CD4-positive, alpha-beta T cell treated with Interleukin-4 for 1 hour (primary cell): ENCODE measurements at places on chromosomes 13 and 19.

DNA sequence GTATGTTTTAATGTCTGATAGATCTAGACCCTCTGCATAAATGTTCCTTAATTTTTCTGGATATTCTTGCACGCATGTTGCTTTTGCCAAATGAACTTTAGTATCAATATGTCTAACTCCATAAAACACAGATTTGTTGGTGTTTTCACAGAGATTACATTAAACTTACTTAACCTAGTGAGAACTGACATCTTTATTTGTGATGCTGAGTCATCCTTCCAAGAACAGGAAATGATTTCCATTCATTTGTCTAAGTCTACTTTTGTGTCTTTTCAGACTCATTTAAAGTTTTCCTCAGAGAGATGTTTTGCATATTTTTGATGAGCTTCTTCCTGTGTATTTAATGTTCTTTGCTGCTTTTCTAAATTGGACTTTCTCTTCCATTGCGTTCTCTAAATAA is 184.0 kb downstream of the SLC7A1 start:
- no peak for DNase-seq

DNA sequence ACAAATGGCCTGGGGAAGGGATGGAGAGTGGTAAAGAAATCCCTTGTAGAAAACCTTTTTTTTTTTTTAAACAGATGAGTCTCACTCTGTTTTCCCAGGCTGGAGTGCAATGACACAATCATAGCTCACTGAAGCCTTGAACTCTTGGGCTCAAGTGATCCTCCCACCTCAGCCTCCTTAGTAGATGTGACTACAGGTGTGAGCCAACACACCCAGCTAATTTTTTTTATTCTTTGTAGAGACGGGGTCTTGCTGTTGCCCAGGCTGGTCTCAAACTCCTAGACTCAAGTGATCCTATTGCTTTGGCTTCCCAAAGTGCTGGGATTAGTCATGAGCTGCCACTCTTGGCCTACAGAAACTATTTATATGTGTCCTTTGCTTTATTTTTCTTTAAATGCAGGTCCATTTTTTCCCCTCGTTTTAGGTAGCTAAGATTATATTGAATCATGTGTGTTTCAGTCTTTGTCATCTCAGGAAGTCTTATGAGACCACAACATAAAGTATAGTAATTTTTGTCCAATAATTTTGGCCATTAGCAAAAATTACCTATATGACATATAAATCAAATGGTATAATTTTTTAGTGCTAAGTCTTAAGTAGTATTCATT is 10.5 kb downstream of the LPAR6 start:
- no peak for DNase-seq

DNA sequence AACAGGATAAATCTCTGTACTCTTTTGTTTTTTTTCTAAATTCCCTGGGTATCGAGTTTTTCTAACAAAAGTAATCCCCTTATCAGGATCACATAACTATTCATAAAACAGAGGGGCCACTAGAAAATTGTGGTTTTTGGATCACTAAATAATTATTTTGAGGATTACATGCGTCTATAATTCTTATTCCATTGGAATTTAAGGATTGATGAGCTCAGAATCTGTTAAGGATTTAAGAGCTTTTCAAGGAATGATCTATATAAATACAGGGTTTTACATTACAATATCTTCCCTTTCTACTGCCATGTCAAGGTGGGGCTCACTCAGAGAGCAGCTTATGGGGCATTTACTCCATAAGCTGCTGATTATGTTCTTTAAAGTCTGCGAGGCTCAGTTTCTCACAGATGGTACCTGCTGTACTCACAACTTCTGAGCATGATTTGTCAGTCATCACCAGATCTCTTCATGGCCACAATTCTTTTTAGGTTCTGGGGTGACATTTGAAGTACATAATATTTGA is 449.8 kb downstream of the PCDH17 start:
- DNase-seq: no peak

- DNase-seq: no peak
These were observed 15.8 kb downstream of the RAB3D start for GRCh38 chr19:11323601-11324078.

DNA sequence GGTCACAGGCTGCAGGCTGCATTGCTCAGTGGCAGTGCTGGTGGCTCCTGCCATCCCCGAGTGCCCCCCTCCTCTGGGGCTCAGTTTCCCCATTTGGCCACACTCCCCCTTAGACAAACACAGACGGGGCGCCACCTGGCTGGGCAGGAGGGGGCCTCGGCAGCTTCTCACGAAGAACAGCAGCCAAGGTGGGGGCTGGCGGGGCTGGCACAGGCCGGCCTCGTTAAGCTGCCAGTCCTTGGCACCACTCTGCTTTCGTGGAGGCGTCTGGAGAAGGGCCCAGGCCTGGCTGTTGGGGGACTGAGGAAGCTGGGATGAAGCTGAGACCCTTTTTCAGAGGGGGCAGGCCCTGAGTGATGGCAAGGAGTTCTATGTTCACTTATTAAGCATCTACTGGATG is 3.7 kb upstream of the ZNRF4 start:
- no peak for DNase-seq

GRCh38 chr13:24232474-24232873 is 72.0 kb downstream of the SPATA13 start:
- DNase-seq: no peak

GRCh38 chr19:45815481-45816216 is 541 bp upstream of the RSPH6A start:
- no peak for DNase-seq

DNA sequence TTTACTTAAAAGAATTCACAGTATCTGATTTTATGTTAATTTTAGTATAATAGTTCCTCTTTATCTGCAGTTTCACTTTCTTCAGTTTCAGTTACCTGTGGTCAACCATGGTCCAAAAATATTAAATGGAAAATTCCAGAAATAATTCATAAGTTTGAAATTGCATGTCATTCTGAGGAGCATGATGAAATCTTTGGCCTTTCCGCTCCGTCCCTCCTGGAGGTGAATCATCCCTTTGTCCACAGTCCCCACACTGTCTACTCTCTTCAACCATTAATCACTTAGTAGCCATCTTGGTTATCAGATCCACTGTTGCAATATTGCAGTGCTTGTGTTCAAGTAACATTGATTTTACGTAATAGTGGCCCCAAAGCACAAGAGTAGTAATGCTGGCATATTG is 26.9 kb downstream of the SLITRK6 start:
- DNase-seq: no peak

- no peak for DNase-seq
These were observed 8.6 kb downstream of the KCTD15 start for GRCh38 chr19:33805313-33805712.

DNA sequence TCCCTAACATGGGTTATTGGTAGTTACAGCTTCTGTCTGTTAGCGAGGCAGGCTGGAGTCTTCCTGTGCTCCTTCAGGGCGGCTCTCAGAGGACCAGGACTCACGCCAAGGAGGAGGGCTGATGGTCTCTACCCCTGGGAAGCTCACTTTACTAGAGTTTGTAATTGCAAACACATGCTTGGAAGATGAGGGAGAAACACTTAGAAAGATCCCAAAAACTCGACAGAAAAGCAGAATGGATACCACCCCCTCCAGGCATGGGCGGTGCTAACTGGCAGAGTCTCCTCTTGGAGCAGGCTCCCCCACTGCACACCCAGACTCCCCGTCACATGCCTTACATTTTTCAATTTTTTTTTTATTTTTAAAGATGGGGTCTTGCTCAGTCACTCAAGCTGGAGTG is 62.0 kb downstream of the PARP4 start:
- DNase-seq: no peak

DNA sequence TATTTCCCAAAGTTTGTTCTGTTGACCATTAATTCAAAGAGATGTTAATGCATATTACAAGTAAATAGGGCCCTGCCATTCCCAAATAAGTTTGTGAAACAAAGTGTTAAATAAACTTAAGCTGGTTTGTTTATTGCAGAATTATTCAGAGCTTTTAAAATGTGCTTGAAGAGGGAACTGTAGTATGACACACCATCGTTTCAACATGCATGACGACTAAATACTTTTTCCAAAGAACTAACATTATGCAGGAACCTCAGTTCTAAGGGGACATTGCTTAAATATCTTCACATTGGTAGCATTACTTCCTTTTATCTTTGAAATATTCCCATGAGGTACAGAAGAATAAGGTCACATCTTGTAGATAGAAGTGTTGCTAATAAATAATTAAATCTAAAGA is 14.6 kb downstream of the LHFPL6 start:
- DNase-seq: no peak

DNA sequence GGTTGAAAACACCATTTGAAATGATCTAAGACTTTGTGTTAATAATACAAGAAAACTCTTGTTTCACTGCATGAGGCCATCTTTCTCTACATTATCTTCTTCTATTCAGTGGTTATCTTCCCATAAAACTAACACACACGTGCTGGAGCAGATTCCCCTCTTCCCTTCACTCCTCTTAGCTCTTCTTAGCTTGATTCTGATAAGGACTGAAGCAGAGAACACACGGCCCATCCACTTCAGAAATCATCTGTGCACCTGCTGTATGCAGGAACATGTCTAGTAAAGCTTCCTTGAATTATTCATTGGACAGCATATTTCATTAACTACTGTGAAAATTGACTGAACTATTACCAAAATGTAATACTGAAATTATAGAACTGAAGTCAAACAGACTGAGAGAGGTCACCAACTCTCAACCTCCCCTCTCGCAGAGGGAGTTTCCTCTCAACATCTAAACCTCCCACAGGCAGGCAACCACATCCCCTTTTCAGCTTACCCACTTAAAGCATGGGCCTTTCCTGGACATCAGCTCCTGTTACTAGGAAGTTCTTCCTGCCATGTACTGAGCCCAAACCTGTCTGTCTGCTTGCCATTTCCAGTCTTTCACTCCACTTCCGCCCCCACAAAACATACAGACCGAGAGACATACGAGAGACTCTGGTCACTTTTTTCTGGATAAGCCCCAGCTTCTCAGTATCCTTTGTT is 113.9 kb downstream of the CRYL1 start:
- peak; percentile 49 for DNase-seq

- DNase-seq: peak; percentile 50
These were observed 2.9 kb upstream of the PTOV1 start for GRCh38 chr19:49847731-49848696.

GRCh38 chr19:16367261-16367683 is 42.6 kb downstream of the KLF2 start:
- peak; percentile 84 for DNase-seq

DNA sequence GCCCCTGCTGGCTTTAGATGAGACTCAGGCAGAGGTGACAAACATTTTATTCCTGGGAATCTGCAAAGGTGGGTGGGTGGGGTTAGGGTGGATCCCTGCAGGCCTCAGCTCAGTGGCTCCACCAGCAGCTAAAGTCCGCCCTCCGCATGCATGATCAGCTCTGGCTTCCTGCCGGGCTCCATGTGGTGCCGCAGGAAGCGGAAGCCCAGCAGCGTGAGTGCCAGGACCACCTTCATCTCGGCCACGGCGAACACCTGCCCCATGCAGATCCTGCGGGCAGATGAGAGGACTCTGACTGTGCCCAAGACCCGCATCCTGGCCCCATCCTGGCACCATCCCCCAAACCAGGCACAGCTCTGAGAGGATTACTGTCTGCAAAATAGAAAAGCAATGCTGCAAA is 26.3 kb downstream of the CYP4F2 start:
- DNase-seq: no peak

- DNase-seq: no peak
These were observed 4.6 kb downstream of the DAPK3 start for GRCh38 chr19:3966051-3967017.

- no peak for DNase-seq
These were observed 65.1 kb downstream of the ZNF823 start for GRCh38 chr19:11673608-11674041.

DNA sequence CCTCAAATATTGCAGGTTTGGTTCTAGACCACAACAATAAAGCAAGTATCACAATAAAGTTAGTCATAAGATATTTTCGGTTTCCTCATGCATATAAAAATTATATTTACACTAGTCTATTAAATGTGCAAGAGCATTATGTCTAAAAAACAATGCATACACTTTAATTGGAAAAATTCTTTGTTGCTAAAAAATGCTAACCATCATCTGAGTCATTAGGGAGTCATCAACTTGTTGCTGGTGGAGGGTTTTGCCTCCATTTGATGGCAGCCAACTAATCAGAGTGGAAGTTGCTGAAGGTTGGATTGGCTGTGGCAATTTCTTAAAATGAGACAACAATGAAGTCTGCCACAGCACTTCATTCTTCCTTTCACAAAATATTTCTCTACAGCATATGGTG is 422.3 kb upstream of the GPC6 start:
- no peak for DNase-seq

DNA sequence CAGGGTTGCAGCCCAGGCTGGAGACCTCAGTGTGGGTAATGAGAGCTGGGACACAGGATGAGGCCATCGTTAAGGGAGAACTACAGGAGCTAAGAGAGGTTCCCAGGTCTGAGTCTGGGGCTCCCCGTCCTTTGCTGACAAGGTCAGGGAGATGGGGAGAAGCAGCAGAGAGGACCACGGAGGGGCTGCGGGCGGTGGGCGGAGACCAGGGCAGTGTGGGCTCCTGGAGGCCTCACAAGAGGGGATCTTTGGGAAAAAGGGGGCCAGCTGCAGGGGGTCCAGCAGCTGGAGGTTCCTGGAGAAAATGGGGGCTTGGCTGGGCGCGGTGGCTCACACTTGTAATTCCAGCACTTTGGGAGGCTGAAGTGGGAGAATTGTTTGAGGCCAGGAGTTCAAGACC is 16.0 kb downstream of the RFX1 start:
- no peak for DNase-seq

DNA sequence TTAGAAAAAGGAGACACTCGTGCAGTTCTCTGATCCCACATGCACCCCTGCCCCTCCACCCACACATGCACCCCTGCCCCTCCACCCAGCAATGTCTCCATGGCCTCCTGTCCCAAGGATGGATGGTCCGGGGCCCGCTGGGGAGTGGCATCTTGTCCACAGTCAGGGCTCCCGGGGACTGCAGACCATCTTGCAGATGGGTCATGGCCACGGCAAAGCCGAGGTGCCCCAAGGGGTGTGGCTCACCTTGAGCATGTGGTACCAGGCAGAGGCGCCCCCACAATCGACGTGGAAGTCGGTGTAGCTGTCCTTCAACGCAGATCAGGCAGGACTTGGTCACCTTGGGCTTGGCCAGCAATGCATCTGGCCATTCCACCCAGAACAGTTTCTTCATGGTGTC is 216.7 kb downstream of the TUBA3C start:
- DNase-seq: no peak

GRCh38 chr19:51660975-51661600 is 14.5 kb upstream of the SIGLEC14 start:
- DNase-seq: peak; percentile 41

DNA sequence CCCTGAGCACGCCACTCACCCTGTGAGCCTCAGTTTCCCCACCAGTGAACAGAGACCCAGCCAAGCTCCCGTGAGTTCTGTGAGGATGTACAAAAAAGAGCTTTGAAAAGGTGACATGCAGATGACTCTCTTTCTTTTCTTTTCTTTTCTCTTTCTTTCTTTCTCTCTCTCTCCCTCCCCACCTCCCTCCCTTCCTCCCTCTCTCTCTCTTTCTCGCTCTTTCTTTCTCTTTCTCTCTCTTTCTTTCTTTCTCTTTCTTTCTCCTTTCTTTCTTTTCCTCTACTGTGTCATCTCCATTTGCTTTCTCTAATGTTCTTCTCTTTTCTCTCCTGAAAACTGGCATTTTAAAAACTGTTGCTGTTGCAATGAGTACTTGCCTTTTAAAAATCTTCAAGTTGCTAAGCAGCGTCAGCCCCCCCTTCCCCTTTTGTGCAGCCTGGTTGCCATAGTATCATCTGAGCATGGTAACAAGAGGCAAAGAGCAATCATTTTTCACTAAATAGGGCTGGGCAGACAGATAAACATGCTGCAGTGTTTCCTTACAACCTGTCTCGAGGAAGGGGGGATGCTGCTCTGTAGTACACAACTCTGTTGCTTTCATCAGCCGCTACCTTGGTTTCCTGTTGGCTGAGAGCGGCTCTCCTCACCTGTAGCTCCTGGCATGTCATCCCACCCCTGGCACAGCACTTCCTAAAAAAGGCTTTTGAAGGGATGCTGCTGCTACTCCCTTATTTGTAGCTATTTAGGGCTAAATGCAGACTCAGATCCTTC is 108.7 kb upstream of the MBNL2 start:
- DNase-seq: no peak
